ENCODE measurements at places on chromosomes 2 and 18. TPM values are rescaled to one million over a fixed set of nuclear protein-coding genes. Genes with fewer than 3 reads are reported as not detected.

The SIX3 gene
- not detected for polyA plus RNA-seq

The ARHGAP28 gene
- polyA plus RNA-seq = 26.6 TPM

The MC2R gene
- 0.18 TPM for polyA plus RNA-seq

The PLCD4 gene
- 47.1 TPM for polyA plus RNA-seq

The ZNF236 gene
- polyA plus RNA-seq = 7.4 TPM

The MTCL1 gene
- 22.8 TPM for polyA plus RNA-seq

The ARHGEF33 gene
- 0.84 TPM for polyA plus RNA-seq

The RAPGEF4 gene
- 1.1 TPM for polyA plus RNA-seq

The DRC1 gene
- 0.19 TPM for polyA plus RNA-seq

The RND3 gene
- 67.8 TPM for polyA plus RNA-seq

The AQP12B gene
- polyA plus RNA-seq = 0.24 TPM

The DCDC2C gene
- 0.20 TPM for polyA plus RNA-seq

The MERTK gene
- polyA plus RNA-seq = 3.4 TPM

The HOXD1 gene
- 1.6 TPM for polyA plus RNA-seq

The AGXT gene
- polyA plus RNA-seq = 0.30 TPM

The BAZ2B gene
- 42.8 TPM for polyA plus RNA-seq

The AGPS gene
- polyA plus RNA-seq = 18.7 TPM

The PREPL gene
- polyA plus RNA-seq = 149 TPM

The WDR43 gene
- 31.2 TPM for polyA plus RNA-seq

The CHRND gene
- 137 TPM for polyA plus RNA-seq

The UGT1A4 gene
- polyA plus RNA-seq = not detected

The PROM2 gene
- 0.81 TPM for polyA plus RNA-seq

The ALLC gene
- not detected for polyA plus RNA-seq

The PJVK gene
- 5.2 TPM for polyA plus RNA-seq

The MOCOS gene
- polyA plus RNA-seq = 0.15 TPM

The CCDC178 gene
- 0.52 TPM for polyA plus RNA-seq

The GALNT3 gene
- polyA plus RNA-seq = 1.5 TPM

The CD207 gene
- polyA plus RNA-seq = 0.06 TPM

The CD8A gene
- 0.15 TPM for polyA plus RNA-seq

The RAB17 gene
- 1.1 TPM for polyA plus RNA-seq

The SYT4 gene
- polyA plus RNA-seq = 0.09 TPM

The C2orf15 gene
- not detected for polyA plus RNA-seq

The CPS1 gene
- polyA plus RNA-seq = 1.6 TPM

The TGFBRAP1 gene
- polyA plus RNA-seq = 8.0 TPM

Data from muscle of leg (tissue), 16 donors.